Metanephros (tissue), 2 donors: ENCODE measurements at places on chromosomes 5 and 9. TPM values are rescaled to one million over a fixed set of nuclear protein-coding genes. Genes with fewer than 3 reads are reported as not detected.

The CAMK4 gene
- 13.9 TPM for total RNA-seq

The EGFL7 gene
- total RNA-seq = 131 TPM

The MARCHF11 gene
- total RNA-seq = 0.35 TPM

The TEX48 gene
- not detected for total RNA-seq

The TAF1L gene
- total RNA-seq = not detected

The PCDHB2 gene
- total RNA-seq = 6.2 TPM

The EDIL3 gene
- total RNA-seq = 28.2 TPM

The CNTNAP3 gene
- total RNA-seq = 9.2 TPM

The SLC6A7 gene
- 0.06 TPM for total RNA-seq

The FAXDC2 gene
- total RNA-seq = 32.7 TPM

The IL33 gene
- total RNA-seq = 11.8 TPM

The FGF1 gene
- total RNA-seq = 10.2 TPM

The SLC34A1 gene
- 166 TPM for total RNA-seq

The PAXX gene
- 28.0 TPM for total RNA-seq

The PRRX2 gene
- total RNA-seq = 2.1 TPM

The PCDHGA11 gene
- total RNA-seq = 10.0 TPM

The DHFR gene
- 22.4 TPM for total RNA-seq

The SLC6A19 gene
- 33.0 TPM for total RNA-seq

The SIT1 gene
- 0.41 TPM for total RNA-seq

The SPINK4 gene
- not detected for total RNA-seq

The C1QTNF3 gene
- total RNA-seq = 60.7 TPM

The SPATA31A3 gene
- not detected for total RNA-seq

The FOXI1 gene
- total RNA-seq = 3.8 TPM

The MYORG gene
- 7.0 TPM for total RNA-seq

The QRFP gene
- not detected for total RNA-seq

The SOHLH1 gene
- not detected for total RNA-seq

The STING1 gene
- 48.5 TPM for total RNA-seq

The TUT7 gene
- 22.2 TPM for total RNA-seq

The ZNF658 gene
- 6.6 TPM for total RNA-seq

The TERT gene
- total RNA-seq = 0.47 TPM

The CDH9 gene
- 10.2 TPM for total RNA-seq

The ISL1 gene
- not detected for total RNA-seq

The SV2C gene
- 0.18 TPM for total RNA-seq

The CSF1R gene
- total RNA-seq = 39.5 TPM

The TMEFF1 gene
- 9.9 TPM for total RNA-seq

The GAPT gene
- total RNA-seq = 1.2 TPM

The DROSHA gene
- 73.6 TPM for total RNA-seq

The CD180 gene
- 1.4 TPM for total RNA-seq

The PPP2R2B gene
- 10.3 TPM for total RNA-seq

The CACNA1B gene
- 0.41 TPM for total RNA-seq

The IL9 gene
- total RNA-seq = not detected

The LCN12 gene
- 10.2 TPM for total RNA-seq
